ENCODE measurements at places on chromosomes 12 and 14. TPM values are rescaled to one million over a fixed set of nuclear protein-coding genes. Genes with fewer than 3 reads are reported as not detected.

DNA sequence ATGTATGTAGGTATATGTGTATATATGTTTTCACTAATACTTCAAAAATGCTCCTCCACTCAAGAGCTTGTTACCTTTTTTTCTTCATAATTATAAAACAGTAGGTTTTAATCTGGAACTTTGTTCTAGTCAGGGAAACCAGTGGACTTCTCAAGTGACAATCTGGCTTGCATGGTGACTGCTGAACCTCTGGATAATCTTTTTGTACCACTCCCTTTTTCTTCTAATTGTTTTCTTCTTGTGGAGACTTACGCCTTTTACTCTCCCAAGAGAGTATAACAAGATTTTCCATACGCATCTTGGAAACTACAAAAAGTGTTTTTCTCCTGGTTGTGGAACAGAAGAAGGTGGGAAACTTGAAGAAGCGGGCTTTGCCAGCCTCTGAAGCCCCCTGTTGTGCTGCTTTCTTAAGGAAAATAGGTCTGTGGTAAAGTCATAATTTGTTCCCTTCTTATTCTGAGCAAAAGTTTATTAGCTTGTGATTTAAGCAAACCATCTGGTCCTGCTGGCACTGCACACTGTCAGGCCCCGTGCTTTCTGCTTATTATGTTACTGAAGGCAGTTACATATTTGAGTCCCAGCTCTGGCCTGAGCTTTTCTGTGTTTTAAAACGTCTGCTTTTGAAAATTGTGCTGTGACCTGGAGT, 291.8 kb downstream of the ERC1 start:
- DNase-seq, result no peak

Gene CCDC184
- total RNA-seq, result not detected

GRCh38 chr12:30822385-30823155, 67.8 kb upstream of the CAPRIN2 start:
- DNase-seq, result peak; percentile 74

Gene NANOG
- 0.64 TPM for total RNA-seq

Gene SMCO2
- total RNA-seq, result 1.6 TPM

DNA sequence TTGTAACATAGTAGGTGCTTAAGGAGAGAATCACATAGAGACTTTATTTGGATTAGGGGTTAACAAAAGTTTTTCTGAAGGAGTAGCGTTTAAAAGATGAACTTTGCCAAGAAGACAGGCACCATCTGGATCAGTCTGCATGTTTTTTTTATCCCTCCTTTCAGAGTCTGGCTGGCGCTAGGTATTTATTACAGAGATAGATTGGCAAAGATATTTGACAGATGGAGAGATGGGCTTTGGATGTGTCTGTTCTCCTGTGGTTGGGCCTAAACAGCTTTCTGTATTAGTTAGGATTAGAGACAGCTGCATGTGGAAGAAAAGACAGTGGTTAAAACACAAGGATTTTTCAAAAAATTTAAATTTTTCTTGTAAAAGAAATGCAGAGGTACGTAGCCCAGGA, 133.9 kb downstream of the C12orf75 start:
- no peak for DNase-seq

DNA sequence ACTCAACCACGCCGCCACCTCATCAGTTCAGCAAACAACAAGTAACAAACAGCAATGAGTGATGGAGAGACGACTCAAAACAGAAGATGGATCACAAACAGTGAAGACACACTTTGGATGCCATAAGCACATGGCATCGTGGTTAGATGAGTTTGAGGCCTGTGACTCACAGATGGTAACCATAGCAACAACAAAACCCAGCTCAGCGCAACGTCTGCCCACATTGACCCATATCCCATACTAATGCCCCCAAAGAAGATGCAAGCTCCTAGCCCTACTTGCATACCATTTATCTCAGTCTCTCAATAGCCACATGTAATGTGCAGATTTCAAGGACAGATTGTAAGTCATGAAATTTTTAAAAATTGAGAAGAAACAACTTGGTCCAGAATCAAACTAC, 1322.3 kb upstream of the TMEM132C start:
- no peak for DNase-seq

Gene SMARCD1
- 167 TPM for total RNA-seq

Gene PABPN1
- total RNA-seq, result 318 TPM

DNA sequence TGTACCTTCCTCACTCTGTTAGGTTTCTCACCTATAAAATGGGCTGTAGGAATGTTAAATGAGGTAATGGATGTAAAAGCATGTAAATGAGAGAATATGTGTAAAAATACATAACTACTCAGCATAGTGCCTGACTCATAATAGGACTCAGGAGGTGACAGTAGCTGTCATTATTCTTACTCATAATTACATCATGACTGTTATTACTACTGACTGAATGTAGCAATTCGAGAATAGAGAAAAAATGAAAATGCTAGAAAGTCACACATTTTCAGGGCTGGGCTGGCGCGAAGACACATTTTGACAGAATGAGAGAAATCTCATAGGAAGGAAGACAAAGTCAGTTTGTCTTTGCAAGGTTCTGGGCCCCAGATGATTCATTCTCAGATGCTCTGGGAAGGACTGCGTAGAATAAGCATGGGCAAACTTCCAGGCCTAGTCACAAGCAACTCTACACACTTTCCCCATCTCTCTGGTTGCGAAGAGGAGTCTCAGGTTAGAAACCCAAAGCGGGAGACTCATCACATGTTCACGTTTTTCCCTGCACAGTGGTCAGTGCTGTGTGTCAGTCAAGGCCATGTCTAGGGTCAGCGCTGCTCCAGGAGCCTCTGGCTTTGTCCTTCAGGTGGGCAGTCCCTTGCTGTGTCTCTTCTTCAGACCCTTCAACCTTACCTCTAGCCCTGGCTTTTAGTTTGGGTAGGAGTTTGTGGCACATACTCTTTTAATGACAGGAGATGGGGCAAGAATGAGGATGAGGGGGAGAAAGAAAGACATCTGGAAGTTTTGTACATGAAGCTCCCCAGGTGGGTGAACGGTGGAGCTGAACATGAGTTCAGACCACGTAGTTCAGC, 8.4 kb downstream of the GPRC5A start:
- DNase-seq, result no peak

Gene RFLNA
- 20.8 TPM for total RNA-seq

- DNase-seq, result no peak
Observed at GRCh38 chr12:67391034-67391433, 121.9 kb downstream of the CAND1 start.

DNA sequence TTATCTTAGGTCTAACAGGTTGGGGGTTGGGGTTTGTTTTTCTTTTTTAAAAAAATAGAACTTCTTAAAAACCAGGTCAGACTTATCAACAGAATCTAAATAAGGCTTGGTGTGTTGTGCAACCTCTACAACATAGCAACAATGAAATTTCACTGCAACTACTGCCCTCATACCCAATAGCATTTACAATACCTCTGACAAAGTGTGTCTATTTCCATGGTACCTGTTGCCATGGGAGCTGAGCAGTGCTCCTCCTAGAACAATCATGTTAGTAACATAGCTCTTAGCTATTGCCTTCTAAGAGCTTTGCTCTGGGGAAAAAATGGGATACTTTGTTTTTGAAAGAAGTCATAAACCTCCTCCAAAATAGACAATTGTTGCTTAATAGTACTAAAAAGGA, 103.3 kb upstream of the CCDC175 start:
- no peak for DNase-seq

Gene FLRT2
- total RNA-seq, result 312 TPM

Gene NFATC4
- 57.6 TPM for total RNA-seq

DNA sequence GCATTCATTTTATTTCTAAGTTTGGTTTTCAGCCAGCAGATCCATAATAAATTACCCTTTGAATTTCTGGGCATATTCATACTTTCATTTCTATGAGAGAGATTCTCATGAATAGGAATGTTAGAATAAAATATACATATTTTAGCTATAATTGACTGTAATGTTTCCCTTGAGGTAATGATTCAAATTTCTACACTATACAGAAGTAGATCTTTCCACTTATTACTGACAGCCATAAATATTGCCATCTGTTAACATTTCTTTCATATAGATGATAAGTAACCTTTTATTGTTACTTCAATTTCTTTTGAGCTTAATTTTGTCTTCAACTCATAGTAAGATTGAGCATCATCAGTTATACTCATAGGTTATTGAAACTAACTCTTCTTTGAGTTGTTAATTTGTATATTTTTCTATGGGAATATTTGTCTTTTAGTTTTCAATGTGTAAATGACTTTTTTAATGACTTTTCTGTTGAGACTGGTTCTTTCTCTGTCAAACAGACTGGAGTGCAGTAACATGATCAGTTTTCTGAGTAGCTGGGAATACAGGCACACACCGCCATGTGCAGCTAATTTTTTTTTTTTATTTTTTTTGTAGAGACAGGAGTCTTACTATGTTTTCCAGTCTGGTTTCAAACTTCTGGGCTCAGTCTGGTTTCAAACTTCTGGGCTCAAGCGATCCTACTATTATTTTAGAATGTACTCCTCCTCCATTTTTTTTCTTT, 991.6 kb downstream of the SLC6A15 start:
- no peak for DNase-seq

- DNase-seq, result no peak
Observed at GRCh38 chr12:92446083-92446460, 256.7 kb upstream of the PLEKHG7 start.

Gene CIROP
- total RNA-seq, result not detected

Gene RNASE3
- not detected for total RNA-seq

Gene PSMC1
- total RNA-seq, result 96.2 TPM

Gene MMP19
- total RNA-seq, result 0.89 TPM

Gene CCDC175
- 0.20 TPM for total RNA-seq

GRCh38 chr14:62347562-62348011, 585.4 kb downstream of the SNAPC1 start:
- no peak for DNase-seq

Gene KRT76
- total RNA-seq, result not detected

- no peak for DNase-seq
Observed at GRCh38 chr12:51127050-51127729, 43.8 kb upstream of the CSRNP2 start.

DNA sequence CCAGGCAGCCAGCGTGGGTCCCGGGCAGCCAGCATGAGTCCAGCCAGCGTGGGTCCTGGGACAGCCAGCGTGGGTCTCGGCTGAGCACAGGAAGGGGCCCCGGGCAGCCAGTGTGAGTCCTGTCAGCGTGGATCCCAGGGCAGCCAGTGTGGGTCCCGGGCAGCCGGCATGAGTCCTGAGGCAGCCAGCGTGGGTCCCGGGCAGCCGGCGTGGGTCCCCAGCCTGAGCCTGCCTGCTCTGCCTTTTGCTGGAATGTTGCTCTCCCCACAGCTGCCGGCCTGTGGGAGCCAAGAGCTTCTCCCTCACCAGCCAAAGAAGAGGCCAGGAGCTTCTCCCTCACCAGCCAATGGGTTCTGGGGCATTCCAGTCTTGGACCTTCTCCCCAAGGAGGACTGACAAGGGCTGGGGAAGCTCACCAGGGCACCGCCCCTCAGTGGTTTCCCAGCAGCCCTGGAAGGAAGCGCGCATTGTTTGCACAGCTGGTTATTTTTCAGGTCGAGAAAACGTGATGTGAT, 15.0 kb upstream of the RFLNA start:
- DNase-seq, result no peak

DNA sequence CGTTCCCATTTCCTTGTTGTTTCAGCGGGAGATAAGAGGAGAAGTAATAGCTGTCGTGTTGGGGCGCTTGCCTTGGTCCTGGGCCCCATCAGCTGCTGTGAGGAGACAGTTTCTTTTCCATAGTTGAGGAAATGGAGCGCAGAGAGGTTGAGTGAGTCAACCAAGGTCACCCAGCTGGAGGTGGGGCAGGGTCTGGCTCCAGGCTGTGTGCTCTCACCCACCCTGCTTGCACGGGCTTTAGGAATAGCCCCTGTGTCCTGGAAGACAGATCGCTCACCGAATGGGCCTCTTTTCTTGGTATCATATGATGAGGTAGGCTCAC, 165.7 kb upstream of the RTL1 start:
- no peak for DNase-seq

Gene RHEBL1
- total RNA-seq, result 0.75 TPM

DNA sequence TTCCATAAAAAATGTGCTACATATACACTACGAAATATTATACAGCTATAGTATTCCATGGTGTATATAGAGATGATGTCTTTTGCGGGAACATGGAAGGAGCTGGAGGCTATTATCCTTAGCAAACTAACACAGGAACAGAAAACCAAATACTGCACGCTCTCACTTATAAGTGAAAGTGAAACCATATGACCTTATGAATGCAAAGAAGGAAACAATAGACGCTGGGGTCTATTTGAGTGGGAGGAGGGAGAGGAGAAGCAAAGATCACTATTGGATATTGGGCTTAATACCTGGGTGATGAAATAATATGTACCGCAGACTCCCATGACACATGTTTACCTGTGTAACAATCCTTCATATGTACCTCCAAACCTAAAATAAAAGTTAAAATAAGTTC, 142.8 kb downstream of the LRFN5 start:
- DNase-seq, result no peak

GRCh38 chr12:4031703-4032291, 158.6 kb upstream of the PARP11 start:
- no peak for DNase-seq

DNA sequence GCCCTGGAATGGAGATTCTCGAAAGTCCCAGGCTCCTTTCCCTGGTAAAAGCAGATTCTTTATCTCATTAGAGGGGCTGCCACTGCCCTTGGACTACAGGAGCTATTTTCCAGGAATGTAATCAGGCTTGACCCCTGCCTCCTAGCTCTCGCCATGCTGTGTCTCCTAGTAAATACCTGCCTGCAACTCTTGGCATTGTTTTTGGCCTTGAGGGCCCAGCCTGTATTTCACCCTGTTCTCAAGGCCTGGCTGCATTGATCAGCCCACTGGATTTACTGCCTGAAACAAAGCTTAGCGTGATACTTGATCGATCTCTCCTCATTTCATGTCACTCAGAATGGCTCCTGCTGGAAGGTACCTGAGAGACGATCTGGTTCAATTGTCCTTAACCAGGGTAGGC, 273.7 kb downstream of the CACNA1C start:
- no peak for DNase-seq

GRCh38 chr14:100841066-100841760, 15.3 kb downstream of the MEG3 start:
- no peak for DNase-seq

Measured in progenitor cell of endocrine pancreas (in vitro differentiated cells).